Kidney epithelial cell (primary cell): ENCODE measurements at places on chromosomes 11 and 22. TPM values are rescaled to one million over a fixed set of nuclear protein-coding genes. Genes with fewer than 3 reads are reported as not detected.
A peak's percentile ranks its signal among the peaks of the same experiment; 100 is the strongest.

- DNase-seq: no peak
These were observed 13.2 kb downstream of the PPFIBP2 start for GRCh38 chr11:7527029-7527428.

Gene CSF2RB
- total RNA-seq: 0.14 and 1.1 TPM in 2 replicates

Gene P2RY6
- total RNA-seq: 4.5 and 6.1 TPM in 2 replicates

DNA sequence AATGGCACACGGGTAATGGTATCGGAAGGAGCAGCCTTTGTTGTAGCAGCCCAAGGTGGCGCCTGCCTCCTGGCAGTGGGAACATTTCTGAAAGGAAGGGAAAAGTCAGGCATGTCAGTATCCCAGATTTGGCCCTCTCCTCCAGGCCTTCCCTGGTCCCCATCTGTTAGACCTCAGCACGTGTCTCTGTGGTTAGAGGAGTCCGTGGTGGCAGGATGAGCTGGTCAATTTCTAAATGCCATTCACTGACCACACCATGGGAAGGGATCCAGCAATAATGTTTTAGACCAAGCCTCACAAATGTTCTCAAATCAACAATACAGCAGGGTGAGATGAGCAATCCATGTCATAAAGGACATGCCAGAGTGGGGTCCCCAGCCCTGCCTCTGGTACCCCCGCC, 49.0 kb upstream of the CYP2D6 start:
- DNase-seq: peak; percentile 29

Gene CRYAB
- 23.9 and 43.5 TPM in 2 replicates for total RNA-seq

Gene NRIP3
- total RNA-seq: 20.5 and 24.0 TPM in 2 replicates

GRCh38 chr11:119481667-119482400, 58.9 kb upstream of the THY1 start:
- DNase-seq: no peak

Gene DHCR7
- 88.8 and 105 TPM in 2 replicates for total RNA-seq

DNA sequence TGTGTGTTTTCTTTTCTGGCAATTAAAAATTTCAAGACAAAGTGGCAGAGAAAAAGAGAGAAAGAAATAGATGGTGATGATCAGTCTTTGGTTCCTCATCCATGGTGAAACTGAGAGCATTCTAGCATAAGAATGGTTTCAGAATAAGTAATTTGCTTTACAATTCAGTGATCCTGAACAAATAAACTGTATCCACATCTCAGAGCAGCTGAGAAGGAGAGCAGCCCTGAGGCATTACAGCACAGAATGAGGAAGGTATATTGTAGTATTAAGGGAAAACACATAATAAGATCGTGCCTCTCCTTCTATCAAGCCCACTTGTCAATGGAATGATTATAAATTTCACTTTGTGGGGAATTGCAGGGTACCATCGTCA, 17.4 kb downstream of the LUZP2 start:
- no peak for DNase-seq

GRCh38 chr22:44365832-44366231, 53.1 kb upstream of the SHISAL1 start:
- no peak for DNase-seq

DNA sequence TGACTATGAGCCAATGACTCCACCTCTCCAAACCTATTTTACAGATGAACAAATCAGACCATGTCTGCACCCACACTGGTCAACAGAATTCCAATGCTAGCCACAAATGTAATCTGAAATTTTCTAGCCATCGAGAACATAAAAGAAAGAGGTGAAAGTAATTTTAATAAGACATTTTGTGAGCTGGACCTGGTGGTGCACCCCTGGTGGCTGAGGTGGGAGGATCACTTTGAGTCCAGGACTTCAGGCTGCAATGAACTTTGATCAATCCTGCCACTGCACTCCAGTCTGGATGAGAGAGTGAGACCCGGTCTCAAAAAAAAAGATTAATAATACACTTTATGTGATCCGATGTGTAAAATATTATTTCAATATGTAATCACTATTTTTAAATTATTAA, 9.4 kb upstream of the RNF185 start:
- DNase-seq: no peak

Gene ABTB2
- 26.8 and 27.7 TPM in 2 replicates for total RNA-seq
